ENCODE measurements at places on chromosomes 6 and 20.

DNA sequence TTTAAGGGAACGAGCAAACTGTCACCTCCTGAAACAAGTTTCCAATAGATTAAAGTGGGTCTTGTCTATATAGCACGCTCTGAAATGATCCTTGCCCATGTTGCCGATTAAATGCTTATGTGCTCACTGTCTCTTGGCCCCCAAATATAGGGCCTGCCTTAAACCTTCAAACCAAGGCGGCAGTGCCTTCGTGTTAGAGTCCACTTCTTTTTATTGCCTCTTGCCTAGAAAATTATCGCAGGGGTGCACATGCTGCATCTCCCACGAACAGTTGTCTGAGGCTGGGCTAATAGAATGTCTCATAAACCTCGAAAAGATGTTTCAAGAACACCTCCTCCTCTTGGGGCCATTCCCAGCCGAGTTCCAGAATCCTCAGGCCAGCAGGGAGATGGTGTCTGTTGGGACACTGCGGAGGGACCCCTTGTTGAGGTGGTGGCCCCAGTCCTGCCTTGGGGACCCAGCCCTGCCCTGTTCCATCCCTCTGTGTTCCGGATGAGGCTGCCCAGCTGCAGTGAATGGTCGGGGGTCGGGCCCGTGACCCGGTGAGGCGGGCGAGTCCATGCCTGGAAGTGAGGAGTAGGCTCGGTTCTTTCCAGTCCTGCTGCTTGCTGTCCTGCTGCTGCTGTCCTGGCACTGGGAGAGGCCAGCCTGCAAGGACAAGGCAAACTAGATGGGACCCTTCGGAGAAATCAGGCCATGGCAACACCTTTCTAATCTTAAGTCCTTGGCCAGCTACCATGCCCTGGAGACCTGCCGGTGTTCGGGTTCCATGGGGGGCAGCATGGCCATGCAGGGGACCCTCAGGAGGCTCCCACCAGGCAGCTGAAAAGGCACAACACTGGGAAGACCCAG is 34.7 kb upstream of the SLCO4A1 start:
- no peak for DNase-seq

GRCh38 chr20:3010985-3011723 is 32.3 kb upstream of the GNRH2 start:
- DNase-seq: no peak

DNA sequence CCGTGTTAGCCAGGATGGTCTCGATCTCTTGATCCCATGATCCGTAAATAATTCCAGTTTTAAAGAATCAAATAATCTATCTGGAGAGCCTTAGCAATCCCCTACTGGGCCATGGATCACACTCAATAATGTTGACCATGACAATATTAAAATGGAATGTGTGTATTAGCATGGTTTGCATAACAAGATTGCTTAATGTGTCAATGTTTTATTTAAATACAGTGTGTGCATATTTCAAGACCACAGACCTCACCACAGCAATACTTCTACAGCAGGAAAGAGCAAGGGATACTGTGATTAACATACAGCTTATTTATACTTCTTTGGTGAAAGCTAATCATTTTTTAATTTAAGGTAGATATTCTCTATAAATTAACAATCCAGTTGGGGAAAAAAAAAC is 470.4 kb downstream of the TFAP2B start:
- no peak for DNase-seq

GRCh38 chr6:113610377-113610988 is 246.7 kb upstream of the MARCKS start:
- no peak for DNase-seq

- DNase-seq: no peak
Measured at GRCh38 chr6:169316651-169317050, 63.0 kb upstream of the THBS2 start.

DNA sequence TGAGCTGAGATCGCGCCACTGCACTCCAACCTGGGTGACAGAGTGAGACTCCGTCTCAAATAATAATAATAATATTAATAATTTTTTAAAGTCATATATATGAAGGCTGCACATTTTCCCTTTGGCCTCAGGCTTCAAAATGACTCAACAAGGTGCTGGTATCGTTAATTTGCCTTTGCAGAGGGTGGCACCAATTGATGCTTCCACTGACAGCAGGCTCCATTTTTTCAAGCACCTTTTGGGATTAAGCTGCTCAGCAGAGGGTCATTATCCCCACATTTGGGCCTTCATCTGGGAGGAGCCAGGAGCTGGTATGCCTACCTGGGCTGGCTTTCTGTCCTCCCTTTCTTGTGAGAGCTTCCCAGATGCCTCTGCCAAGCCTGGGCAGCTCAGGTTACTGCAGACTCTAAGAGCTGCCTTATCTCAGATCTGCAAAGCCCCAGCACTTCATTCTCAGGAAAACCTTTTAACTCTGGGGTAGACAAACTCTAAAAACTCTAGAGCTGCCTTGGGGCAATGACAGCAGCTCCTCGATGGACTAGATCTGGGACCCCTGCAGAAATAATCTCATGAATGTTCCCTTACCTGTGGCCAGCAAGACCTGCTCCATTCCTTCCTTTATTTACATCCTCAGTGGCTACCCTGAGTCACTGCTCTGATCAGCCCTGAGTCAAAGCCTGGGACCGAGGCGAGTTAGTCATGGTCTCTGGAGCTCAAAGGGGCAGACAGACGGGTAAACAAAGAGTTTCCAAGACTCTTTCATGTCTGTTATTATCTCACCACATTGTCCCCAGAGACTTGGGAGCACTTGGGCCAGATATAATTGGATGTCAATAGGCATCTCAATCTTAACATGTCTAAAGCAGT is 80.0 kb upstream of the EYA2 start:
- no peak for DNase-seq

DNA sequence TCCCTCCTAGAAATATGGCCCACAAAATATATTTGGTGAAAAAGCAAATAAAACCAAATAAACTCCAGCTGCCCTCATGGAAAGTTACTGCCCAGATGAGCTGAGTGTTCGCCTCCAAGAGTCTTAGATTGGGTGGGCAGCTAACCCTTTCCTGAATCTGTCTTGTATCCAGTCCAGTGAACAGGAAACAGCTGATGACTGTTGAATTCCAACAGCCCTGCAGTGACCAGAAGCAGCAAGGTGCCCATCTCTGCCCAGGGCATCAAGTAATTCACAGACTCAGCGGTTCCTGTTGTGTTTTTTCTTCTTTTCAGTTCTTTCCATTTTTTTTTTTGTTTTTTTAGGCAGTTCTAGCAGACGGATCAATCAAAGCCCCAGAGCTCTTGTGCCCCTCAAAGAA is 199.2 kb downstream of the UBE3D start:
- DNase-seq: no peak

DNA sequence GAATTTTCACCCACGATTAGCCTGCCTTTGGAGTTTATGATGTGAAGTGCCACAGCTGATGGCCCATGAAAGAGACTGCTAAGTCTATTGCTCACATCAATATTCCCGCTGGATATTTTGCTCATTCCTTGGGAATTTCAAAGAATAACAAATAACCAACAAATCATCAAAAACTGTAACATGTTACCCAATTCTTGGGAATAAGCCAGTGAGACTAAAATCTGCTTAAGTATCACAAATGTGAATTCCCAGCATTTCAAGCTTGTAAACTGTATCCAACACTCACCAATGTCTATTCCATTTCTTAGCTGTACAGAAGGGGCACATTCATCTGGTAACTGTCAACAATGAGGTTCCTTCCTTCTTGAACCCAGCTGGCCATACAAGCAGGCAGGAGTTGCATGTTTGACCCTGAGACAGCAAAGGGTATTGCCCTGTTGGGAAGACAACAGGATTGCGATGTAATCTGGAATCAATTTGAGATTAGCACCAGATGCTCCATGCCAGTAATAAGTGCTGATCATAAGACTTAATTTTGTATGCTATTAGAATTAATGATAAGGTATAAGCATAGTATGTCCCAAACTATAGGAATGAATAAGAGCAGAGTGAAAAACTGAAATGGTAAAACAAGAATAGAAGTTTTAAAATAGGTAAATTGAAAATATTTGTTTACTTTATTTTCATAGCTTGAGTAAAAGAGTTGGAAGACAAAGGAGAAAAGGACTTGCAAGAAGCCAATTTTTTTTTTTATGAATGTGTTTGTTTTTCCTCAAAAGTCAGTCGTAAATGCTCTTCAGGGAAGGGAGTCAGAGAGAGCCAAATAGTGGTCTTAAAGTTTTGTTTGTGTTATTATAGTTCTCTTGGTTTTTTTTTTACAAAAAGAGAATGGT is 58.8 kb downstream of the RSPO3 start:
- DNase-seq: no peak

DNA sequence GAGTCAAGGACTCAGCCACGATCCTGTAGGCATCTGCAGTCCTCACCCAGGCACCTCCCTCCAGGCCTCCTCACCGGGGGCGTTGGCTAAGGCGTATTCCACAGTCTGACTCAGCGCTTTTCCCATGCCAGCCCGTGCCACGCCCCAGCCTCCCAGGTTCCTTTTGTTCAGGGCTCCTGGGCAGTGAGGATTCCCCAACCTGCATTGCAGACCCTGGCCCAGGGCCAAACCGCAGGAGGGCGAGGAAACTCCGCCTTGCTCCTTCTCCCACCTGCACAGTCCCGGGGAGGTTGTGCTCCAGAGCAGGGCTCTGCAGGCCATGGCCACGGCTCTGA is 202.8 kb upstream of the CST7 start:
- no peak for DNase-seq

DNA sequence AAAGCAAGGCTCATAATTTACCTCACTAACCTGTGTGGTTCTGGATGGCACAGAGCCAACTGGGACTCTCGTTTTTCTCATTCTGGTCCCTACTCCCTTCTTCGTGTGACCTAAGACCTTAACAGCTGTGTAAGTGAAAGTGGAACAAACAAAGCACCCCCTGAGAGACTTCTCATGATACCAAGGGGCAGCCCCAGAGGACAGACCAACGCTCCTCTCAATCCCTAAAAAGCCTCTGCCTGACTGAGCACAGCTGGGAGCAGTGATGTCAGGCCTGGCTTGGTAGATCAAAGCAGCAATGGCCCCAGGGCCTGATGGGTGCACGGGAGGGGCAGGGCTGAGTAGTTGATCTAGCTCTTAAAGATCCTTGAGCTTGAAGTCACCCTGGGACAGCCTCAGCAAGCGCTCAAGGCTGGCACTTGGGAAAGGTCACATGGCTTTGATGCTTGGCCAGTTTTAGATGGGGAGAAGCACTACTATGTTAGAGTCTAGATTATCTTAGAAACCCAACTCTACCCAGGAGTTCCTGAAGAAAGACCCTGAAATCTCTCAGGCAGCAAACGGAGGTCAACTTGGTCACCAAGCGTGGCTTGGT is 16.2 kb upstream of the TGM2 start:
- DNase-seq: no peak

DNA sequence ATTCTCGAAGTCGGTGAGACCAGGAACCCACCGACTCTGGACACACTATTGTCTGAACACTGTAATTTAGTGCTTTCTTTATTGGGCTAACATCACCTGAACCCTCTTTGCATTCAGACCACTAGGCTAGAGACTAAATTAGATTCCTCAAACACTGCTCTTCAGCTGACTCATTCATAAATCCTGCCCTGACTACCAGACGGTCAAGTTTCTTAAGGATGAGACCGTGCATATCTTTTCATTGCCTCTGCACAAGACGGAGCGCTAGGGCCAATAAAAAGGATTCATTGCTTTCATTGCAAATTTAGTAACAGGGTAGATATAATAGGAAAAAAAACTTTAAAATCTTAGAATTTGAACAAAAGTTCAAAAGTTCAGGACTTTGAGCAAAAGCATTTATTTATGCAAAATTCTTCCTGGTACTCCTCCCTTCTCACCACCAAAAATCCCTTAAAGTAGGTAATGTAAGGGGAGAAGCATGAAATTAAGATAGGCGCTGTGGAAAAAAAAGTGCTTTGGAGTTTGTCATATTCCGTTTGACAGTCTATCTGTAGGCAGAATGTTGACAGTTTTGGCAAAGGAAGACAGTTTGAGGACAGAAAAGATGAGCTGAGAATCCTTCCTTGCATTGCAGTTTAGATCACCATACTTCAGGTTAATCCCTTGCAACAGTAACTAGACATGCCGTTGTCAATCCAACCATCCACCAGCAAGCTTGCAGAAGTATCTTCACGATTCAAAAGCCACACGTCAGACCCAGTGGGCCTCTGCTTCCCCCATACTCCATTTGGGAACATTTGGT is 328.6 kb upstream of the JARID2 start:
- DNase-seq: no peak

- DNase-seq: no peak
Measured at GRCh38 chr6:30818391-30818841, 65.9 kb upstream of the DDR1 start.

DNA sequence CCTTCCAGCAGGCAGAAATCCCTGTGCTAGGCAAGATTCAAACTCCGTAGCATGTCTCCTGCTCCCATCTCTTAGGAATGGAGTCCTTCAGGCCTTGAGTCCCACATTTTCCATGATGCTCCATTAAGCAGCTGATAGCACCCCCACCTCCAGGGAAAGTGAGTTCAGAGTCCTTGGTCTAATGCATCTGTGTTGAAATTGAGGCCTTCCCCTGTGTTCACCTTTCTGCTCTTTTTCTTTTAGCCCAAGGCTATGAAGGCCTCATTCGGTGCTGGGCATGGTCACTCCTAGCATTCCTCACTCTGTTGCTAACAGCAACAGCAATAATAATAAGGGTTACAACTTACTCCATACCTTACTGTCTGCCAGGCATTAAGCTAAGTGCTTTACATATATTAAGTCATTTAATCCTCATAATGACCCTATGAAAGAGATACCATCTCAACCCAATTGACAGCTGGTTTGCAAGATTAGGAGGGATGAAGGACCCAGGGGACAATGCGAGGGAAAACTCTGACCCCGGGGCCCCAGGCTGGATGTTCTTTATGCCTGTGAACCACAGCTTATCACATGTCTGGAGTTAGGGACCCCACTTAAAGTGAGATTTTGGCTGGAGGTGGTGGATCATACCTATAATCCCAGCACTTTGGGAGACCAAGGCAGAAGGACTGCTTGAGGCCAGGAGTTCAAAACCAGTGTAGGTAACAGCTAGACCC is 17.5 kb upstream of the PANK2 start:
- DNase-seq: no peak

- no peak for DNase-seq
Measured at GRCh38 chr20:38170826-38171674, 6.0 kb upstream of the TGM2 start.

- DNase-seq: no peak
Measured at GRCh38 chr6:42428326-42429041, 23.2 kb downstream of the TRERF1 start.

- DNase-seq: no peak
Measured at GRCh38 chr6:1971612-1972011, 273.8 kb downstream of the GMDS start.

DNA sequence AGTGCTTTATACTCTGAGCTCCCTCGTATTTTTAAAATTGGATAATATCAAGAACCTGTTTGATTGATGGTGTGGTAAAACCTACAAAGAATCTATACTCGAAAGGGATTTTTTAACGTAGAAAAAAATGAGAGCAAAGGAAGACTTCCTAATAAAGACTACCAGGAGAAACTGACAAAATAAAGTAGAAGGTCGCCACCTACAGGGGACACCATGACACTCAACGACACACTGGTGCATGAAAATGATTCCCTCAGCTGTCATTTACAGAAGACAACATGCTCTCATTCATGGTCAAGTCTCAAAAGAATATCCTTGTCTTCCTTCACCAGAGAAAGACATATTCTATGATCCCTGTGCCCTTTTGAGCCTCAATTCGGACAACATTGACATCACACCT is 10.1 kb upstream of the NHSL1 start:
- peak; percentile 32 for DNase-seq

- DNase-seq: no peak
Measured at GRCh38 chr20:63497138-63497945, 1.5 kb downstream of the EEF1A2 start.

Measured in cerebellar nuclear complex (tissue), 1 donor.